Activated CD4-positive, alpha-beta T cell treated with anti-CD3 and anti-CD28 coated beads, Interleukin-2, amount 50 U/mL, for 24 hours (primary cell): ENCODE measurements at places on chromosomes 13 and 19.

GRCh38 chr19:5966941-5967340 is 11.0 kb downstream of the RANBP3 start:
- no peak for DNase-seq

GRCh38 chr19:1747285-1748114 is 5.8 kb upstream of the ONECUT3 start:
- DNase-seq = no peak

GRCh38 chr13:103224804-103225203 is 158.6 kb upstream of the SLC10A2 start:
- no peak for DNase-seq

DNA sequence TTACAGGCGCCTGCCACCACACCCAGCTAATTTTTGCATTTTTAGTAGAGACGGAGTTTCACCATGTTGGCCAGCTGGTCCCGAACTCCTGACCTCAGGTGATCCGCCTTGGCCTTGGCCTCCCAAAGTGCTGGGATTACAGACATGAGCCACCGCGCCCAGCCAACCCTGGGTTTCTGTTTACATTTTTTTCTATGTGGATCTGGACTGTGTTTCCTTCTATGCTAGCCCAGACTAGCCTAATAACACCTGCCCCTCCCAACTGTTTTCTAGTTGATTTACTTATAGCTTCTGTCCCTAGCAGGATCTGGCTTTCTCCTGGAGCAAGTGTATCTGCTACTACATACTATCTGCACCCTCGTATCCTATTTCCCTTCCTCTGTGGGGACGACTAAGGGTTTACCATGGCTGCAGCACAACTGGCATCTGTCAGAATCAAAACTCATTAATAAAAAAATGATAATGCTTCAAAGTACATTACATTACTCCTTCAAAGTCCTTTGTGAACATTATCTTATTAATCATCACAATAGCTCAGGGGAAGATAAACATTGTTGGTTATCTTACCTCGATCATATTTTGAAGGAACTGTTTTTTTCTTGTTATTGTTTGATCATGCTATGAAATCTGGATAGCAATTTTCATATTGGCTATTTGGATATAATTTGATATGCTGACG is 228.3 kb downstream of the KLF5 start:
- DNase-seq = no peak

DNA sequence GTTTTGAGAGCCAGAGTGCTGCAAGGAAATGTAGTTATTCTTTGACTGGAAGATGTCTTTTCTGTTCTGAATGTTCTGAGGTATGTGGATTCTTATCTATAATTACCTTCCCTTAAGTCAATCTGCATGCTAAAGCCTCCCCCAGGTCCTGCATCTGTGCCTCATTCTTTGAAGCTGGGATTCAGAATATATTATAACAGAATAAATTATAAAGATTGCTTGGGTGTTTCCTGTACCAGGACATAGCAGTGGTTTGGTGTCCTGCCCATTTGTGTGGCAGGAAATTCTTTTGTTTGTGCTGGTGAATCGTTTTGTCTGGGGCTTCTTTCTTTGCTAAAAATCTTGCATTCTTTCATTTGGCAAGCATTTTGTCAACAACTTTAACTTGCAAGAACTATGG is 60.2 kb downstream of the ITGBL1 start:
- DNase-seq = no peak

GRCh38 chr19:46069806-46070341 is 29.1 kb upstream of the IGFL4 start:
- no peak for DNase-seq

- DNase-seq = no peak
Measured at GRCh38 chr13:28267497-28267896, 129.2 kb downstream of the PAN3 start.

GRCh38 chr19:44886141-44886540 is 4.9 kb upstream of the TOMM40 start:
- no peak for DNase-seq

DNA sequence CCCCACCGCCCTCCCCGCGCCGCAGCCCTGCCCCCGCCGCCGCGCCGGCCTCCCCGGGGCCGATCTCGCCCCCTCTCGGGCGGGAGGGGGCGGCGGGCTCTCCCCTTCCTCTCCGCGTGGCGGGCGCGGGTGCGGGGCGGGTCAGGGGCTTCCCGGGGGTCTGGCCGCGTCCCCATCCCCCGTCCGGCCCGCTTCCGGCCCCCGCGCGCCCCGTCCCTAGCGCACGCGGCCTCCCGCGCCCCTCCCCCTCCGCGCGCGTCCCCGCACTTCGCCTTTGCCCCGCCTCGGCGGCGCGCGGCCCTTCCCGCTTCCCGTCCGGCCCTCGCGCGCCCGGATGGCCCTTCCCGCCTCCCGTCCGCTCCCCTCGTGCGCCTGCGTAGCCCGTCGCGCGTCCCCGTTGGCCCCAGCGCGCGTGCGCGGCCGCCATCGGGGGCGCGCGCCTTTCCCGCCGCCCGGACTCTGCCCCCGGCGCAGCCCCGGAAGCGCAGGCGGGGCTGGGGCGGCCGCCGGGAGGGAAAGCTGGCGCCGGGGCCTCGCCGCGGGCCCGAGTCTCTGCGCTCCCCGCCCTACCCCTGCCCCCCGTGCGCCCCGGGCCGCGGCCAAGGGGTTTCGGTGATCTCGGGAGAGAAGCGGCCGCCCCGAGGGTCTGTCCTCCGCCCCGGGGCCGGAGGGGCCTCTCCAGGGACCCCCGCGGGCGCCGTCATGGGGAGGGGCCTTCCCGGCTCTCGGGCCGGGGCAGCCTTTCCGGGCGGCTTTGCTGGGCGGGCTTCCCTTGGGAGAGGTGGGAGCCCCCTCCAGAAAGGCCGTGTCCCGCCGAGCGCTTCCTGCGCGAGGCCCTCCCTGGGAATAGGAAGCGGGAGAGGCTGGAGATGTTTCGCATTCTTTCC is 519 bp downstream of the PTBP1 start:
- peak; percentile 72 for DNase-seq

- no peak for DNase-seq
Measured at GRCh38 chr13:110055089-110055488, 251.9 kb downstream of the COL4A1 start.

- DNase-seq = no peak
Measured at GRCh38 chr13:21539687-21540086, 64.3 kb downstream of the MICU2 start.

GRCh38 chr13:35936246-35936978 is 194.8 kb downstream of the DCLK1 start:
- no peak for DNase-seq

- DNase-seq = peak; percentile 98
Measured at GRCh38 chr19:58554494-58555368, at the start of gene CHMP2A. Gene CHMP2A (minus strand): TSS chr19:58555105. CDS start chr19:58554212, 893 bp downstream.

GRCh38 chr19:24166055-24166454 is 79.1 kb downstream of the ZNF254 start:
- DNase-seq = no peak

DNA sequence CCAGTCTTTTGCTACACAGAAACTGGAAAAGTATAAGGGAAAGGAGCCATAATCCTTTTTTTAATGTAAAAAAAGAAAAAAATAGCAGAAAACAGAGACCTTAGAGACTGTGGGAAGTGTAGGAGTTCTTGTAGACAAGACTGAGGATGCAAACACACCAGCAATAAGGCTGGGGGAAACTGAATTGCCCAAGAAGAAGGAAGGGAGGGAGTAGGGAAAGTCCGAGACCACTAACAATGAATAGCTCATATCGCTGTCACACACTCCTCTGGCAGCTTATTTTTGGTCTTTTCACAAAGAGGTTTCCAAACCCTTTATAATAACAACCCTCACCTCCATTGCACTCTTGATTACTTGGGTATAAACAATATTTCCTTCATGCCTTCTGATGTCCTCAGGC is 952.0 kb downstream of the SLITRK5 start:
- DNase-seq = no peak

DNA sequence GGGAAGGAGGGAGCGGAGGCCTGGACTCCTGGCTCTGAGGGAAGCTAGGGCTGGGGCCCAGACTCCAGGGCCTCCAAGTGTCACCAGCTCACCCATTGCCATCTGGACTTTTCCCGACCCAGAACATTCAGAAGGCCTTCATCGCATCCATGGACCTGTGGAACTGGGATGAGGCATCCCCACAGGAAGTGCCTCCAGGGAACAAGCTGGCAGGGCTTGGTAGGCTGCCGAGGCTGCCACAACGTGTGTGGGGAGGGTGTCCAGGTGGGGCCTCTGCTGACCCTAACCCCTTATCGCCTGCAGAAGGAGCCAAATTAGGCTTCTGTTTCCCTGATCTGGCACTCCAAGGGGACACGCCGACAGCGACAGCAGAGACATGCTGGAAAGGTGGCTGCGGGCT is 767 bp downstream of the ETV2 start:
- no peak for DNase-seq

- no peak for DNase-seq
Measured at GRCh38 chr13:33379608-33380007, 94.1 kb upstream of the STARD13 start.

GRCh38 chr13:49254007-49254406 is 6.3 kb downstream of the CDADC1 start:
- DNase-seq = no peak

- no peak for DNase-seq
Measured at GRCh38 chr19:35264268-35265125, 4.3 kb upstream of the USF2 start.

- DNase-seq = no peak
Measured at GRCh38 chr13:52356327-52356726, 49.6 kb downstream of the THSD1 start.

GRCh38 chr19:41944336-41944735 is 14.8 kb downstream of the RABAC1 start:
- no peak for DNase-seq

DNA sequence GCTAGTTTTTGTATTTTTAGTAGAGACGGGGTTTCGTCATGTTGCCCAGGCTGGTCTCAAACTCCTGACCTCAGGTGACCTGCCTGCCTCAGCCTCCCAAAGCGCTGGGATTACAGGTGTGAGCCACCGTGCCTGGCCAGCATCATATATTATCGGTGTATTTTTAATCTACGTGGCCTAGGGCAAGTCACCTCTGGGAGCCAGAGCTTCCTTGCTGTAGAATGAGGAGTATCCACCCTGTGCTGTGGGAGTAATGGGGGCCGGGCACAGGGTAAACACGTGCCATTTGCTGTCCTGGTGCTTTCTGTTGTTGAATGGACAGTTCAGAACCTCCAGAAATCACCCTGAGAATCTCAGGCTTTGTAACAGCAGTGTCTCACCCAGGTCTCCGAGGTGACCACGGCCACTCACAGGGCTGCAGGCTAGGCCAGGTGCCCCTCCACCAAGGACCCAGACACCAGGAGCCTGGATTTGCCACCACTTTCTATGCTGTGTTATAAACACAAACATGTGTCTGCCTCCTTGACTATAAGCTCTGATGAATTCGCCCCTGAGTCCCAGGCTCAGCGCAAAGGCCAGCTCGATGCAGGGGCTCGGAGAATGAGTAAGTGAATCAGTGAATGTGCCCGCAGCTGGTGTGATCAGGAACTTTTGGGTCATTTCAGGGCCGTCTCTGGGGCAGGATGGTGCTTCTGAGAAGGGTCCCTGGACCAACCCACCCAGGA is 22.7 kb downstream of the POP4 start:
- no peak for DNase-seq

GRCh38 chr13:114119196-114119595 is 13.2 kb downstream of the RASA3 start:
- DNase-seq = no peak

DNA sequence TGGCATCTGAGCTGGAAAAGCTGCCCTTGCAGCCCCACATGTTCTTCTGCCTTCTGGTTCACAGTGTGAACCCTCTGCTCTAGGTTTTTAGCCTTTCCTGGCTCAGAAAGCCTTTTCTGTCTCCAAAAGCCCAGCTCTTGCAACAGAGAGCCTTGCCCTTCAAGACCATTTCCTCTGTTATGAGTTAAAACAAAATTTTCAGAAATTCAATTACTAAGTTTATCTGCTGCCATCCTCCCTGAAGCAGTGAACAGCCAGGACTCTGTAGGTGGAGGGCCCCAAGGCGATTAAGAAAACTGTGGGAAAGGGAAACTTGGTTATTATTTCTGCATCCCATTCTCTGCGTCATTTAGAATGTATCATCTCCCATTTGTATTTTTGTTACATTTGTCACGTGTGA is 18.8 kb downstream of the FAM124A start:
- DNase-seq = no peak

DNA sequence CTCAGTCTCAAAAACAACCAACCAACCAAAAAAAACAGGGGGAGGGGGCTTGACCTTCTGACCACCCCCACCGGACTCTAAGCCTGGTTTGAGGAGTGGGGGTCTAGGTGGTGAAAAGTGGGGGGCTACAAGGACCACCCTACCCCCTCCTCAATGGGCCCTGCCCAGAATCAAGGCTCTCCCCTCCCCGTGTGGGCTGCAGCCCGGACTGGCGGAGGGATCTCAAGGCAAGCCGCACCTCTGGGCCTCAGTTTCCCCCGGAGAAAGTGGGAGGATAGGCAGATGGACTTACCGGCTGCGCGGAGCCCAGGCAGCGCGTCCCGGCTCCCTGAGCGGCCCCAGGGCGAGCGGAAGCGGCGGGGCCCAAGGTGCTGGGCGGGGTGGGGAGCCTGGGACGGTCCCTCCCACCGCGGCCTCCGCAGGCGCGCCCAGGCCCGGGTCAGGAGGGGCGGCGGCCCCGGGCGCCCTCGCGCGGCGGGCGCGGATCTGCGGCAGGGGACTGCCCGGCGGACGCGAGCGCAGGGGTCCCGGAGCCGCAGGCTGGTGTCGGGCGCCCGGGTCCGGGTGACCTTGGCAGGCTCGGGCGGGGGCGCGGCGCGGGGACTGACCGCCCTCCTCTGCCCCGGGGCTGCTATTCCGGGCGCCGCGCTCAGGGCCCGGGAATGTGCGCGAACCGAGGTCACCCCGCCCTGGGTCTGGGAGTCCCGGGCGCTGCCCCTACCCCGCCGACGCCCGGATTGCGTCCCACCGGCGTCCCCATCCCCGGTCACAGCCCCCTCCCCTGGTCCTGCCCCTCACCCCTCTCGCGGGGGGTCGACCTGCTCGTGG is at the start of gene ADAMTSL5:
Gene ADAMTSL5, minus strand, starts transcription at position 349 of the 828 bp plus-strand sequence. CDS start 2,076 bp downstream, outside the sequence.
- peak; percentile 35 for DNase-seq

DNA sequence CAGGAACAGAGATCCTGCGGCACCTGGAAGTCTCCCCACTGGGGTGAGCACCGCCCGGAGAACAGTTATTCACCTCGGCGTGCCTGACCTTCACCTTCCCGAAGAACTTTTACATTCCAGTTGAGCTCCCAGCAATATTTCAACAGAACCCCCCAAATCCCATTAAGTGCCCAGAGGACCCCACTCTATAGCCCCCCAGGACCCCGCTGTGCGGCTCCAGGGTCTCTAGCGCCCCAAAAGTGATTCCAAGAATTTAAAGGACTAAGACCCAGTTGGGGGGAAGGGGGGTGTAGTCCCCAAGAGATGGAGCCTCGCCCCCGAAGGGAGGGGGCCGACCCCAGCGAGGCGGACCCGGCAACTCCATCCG is 480 bp downstream of the GPR108 start:
- no peak for DNase-seq

GRCh38 chr13:80058626-80059025 is 282.3 kb downstream of the SPRY2 start:
- DNase-seq = no peak

- DNase-seq = peak; percentile 81
Measured at GRCh38 chr19:10269333-10270179, 1.4 kb upstream of the ICAM1 start.
